ENCODE measurements at places on chromosomes 7 and 10.

DNA sequence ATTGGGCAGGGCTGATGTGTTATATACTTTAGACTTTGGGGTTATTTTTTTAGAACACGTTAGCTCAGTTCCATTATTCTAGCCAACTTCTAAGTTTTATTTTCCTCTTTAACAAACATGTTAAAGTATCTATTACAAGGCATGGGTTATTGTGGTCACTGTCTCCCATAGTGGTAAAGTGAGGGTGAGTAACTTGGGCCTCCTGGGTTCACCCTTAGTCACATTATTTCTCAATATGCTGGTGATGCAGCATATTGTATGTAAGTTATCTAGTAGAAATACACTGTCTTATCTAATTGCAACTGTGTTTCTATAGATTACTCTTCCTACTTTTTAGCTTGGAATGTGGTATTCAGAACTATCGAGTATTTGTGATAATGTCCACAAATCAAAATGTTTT is 65.9 kb downstream of the BBS9 start:
- no peak for DNase-seq

DNA sequence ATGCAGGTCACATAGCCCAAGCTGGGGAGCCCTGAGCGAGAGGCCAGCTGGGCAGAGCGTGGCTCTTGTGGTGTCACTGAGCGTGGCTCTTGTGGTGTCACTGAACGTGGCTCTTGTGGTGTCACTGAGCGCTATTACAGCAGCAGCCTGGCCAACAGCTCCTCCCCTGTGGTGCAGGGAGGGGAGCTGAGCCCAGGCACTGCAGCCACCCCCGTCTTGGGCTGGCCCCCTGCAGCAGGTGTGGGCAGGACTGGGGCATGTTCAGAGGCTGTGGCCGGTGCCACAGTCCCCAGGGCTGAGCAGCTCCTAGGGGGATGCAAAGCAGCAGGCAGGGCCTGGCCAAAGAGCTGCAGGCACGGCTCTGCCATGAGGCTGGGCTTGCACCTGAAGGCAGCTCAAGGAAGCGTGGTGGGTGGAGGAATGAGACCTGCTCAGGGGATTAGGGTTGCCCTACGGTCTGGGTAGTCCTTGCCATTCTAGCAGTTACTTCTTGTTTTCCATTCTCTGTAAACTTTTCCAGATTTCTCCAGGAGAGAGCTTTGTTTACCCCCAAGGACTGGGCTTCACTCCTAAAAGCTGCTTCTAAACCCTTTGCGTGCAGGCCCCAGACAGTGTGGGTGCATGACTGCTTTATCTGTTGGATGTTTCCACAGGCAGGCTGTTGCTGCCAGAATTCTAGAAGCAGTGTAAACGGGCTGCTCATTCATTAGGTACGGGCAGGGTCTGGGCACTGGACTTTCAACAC is 29.2 kb downstream of the ZNF783 start:
- no peak for DNase-seq

- DNase-seq = no peak
These were observed 18.5 kb upstream of the IGFBP3 start for GRCh38 chr7:45939574-45939973.

DNA sequence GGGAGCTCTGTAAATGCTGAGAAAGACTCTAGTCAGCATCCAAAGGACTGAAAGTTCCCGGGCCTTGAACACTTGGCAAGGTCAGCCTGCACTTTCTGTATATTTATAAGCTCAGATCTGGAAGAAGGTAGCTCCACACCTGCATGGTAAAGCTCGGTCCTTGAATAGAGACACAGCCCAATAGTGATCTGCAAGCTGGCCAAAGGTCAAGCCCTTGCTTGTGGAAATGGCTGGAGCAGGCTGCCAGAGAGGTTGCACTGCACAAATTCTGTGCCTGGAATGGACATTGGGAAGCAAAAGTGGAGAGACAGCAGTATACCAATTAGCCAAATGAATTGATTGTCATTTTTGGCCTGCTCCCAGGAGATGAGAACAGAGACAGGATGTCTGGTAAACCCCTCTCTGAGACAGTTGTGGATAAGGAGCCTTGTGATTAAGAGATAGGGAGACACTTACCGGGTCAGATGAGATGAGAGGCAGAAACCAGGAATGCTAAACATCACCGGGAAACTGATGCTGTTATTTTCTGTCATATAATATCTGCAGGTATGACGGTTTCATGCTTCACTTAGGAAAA is 8.0 kb upstream of the FRA10AC1 start:
- no peak for DNase-seq

- DNase-seq = no peak
These were observed 313.1 kb upstream of the SMIM30 start for GRCh38 chr7:113431406-113431805.

GRCh38 chr7:124369310-124369709 is 336.4 kb upstream of the TMEM229A start:
- no peak for DNase-seq

DNA sequence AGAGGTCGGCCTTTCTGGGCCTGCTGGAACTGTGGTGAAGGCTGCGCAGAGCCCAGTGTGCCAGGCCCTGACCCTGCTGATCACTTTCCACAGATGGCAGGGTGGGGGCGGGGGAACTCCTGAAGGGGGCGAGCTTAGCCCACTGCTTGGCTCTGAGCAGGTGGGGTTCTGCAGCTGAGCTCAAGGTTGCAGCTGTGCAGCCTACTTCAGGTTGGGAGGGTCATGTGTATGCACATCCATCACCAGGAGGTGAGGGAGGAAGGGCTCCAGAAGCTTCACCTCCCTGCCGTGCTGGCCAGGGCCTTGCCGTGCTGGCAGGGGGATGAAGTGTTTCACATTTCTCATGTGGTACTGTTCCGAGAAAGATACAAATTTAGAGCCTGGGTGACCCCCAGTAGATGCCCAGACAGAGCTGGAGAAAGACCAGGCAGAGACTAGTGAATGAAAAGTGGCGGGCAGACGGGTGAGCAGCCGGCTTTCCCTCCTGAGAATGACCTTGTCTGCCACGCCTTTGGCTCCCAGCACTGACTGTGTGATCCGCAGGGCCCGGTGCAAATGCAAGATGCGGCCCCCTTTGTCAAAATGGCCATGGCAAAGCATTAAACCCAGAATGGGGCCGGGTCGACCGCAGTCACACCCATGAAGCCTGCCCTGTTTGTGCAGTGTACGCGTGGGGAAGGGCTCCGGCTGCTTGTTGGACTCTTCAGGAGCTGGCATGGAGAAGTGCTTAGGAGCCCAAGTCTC is 25.2 kb downstream of the FAM241B start:
- DNase-seq = no peak

DNA sequence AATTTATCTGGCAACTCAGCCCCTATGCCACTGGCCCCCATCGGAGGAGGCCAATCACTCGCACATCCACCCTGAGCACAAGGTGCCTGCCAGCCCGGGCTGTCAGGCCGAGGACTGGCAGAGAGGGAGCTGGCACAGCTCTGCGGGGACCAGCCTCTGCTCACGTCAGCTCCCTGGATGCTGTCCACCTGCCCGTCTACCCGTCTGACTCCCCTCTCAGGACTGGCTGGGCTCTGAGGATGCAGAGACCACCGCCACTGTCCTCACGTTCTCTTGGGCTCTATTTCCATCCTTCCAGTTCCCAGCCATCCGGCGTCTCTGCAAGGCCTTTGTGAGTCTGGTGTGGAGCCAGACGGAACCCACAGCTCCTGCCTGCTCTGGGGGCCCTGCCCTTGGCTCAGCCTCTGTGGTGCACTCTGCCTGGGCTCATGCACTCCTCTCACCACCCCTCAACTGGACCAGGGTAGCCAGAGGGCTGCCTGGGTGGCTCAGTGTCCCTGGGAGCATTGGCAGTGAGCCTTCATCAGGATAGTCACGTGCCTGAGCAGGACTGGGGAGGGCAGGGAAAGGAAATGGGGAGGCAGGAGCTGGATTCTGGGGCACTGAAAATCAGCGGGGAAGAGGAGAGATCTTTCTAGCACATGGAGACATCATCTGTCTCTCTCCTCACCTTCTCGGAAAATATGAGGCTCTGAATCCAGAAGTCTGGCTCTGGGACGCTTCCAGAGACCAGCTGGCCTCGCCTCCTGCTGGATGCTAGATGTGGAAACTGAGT is 38.0 kb upstream of the PCBD1 start:
- no peak for DNase-seq

- DNase-seq = no peak
These were observed 176.0 kb downstream of the SKAP2 start for GRCh38 chr7:26688388-26688787.

GRCh38 chr7:27723085-27723484 is 16.9 kb upstream of the TAX1BP1 start:
- no peak for DNase-seq

DNA sequence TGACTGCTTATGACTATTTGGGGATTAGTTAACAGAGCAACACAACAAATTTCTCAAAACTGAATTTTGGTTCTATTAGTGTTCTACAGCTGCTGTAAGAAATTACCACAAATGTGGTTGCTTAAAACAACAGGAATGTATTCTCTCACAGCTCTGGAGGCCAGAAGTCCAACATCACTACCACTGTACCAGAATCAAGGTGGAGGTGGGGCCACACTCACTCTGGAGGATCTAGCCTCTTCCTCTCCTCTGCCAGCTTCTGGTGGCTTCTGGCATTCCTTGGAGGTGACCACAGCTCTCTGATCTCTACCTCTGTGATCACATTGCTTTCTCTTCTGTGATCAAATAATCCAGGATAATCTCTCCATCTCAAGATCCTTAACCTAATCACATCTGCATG is 194.7 kb upstream of the BMPER start:
- DNase-seq = no peak

DNA sequence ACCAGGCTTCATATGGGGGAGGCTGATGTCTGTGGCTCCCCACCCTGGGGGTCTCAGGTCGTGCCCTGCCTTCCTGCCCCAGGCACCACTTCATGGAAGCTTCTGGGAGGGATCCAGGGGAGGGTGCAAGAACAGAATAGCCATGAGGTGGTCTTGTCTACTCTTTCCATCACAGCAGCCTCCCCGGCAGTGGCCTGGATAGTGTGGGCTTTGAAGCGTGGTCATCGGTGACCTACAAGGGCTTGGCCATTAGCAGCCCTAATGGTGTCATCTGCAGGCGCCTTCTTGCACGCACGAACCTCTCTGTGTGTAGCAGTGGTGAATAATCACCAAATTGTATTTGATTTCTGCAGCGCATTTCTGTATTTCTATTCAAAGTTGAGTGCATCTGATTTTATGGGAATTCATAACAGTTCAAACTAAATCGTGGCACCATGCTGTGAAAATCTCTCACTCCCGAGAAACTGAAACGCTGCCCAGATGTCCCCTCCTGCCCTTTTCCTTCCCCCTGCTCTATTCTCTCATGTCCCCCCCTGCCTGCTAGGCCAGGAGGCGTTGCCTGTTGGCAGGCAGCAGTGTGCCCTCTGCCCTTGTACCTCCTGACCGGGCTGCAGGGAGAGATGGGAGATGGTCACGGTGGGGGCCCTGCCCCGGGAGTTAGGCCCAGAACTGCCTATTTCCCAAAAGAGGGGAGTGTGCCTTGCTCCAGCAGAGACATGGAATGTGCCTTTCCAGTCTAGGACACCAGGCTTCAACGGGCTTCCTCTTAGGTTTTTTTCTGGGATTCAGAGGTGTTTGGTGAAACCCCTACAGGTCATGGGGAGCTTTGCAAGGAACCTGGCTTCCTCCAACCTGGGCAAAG is 34.8 kb downstream of the CDH23 start:
- no peak for DNase-seq

DNA sequence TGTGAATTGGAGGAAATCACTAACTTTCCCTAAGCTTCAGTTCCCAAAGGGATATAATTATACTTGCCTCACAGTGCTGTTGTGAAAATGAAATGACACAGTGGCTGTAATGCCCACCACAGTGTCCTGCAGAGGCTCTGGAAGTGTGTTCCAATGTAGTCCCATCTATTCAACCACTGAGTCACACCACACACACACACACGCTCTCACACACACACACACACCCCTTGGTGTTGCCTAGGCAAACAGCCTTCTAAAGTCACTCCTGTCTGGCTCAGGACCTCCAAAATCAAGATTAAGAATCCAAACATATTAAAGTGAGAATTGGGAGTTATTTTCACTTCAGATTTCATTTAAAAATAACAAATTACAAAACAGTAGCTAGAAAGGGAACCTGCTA is 73.3 kb downstream of the NRCAM start:
- no peak for DNase-seq

All from pulmonary artery endothelial cell (primary cell).